ENCODE measurements at places on chromosomes 2 and 18. TPM values are rescaled to one million over a fixed set of nuclear protein-coding genes. Genes with fewer than 3 reads are reported as not detected.

Gene MRPL44
- total RNA-seq = 21.8 TPM

Gene PMAIP1
- 0.75 TPM for total RNA-seq

Gene DIPK1C
- not detected for total RNA-seq

Gene TMEM163
- 3.1 TPM for total RNA-seq

Gene NEU4
- not detected for total RNA-seq

Gene RAB1A
- 73.8 TPM for total RNA-seq

Gene PIEZO2
- 3.0 TPM for total RNA-seq

GRCh38 chr2:128986867-128987268, 668.2 kb upstream of the HS6ST1 start:
- no peak overlapping the region for H3K27ac ChIP-seq
- no peak overlapping the region for H3K4me3 ChIP-seq
- DNase-seq = no peak
- H3K27me3 ChIP-seq = no peaks in the 10 kb centered on the region
- no peaks in the 10 kb centered on the region for H3K36me3 ChIP-seq

GRCh38 chr2:207464007-207464406, 65.8 kb upstream of the CREB1 start:
- no peaks in the 10 kb centered on the region for H3K4me1 ChIP-seq
- H3K27me3 ChIP-seq = no peaks in the 10 kb centered on the region
- no peak overlapping the region for H3K4me3 ChIP-seq

- H3K4me3 ChIP-seq = no peak overlapping the region
- no peak for DNase-seq
- H3K27me3 ChIP-seq = no peaks in the 10 kb centered on the region
- H3K4me1 ChIP-seq = peaks cover 30% of the 10 kb centered on the region
- peaks cover 19% of the 10 kb centered on the region for H3K36me3 ChIP-seq
- no peak overlapping the region for H3K27ac ChIP-seq
These were observed 123.3 kb downstream of the CTIF start for GRCh38 chr18:48662011-48662661.

- H3K27me3 ChIP-seq = peaks cover 12% of the 10 kb centered on the region
- H3K4me1 ChIP-seq = peaks cover 14% of the 10 kb centered on the region
- H3K27ac ChIP-seq = no peak overlapping the region
These were observed 923 bp downstream of the FIGLA start for GRCh38 chr2:70789304-70790135.

- no peaks in the 10 kb centered on the region for H3K36me3 ChIP-seq
- H3K27ac ChIP-seq = no peak overlapping the region
- DNase-seq = no peak
- no peaks in the 10 kb centered on the region for H3K27me3 ChIP-seq
- no peaks in the 10 kb centered on the region for H3K4me1 ChIP-seq
- H3K4me3 ChIP-seq = no peak overlapping the region
These were observed 115.1 kb downstream of the NAB1 start for GRCh38 chr2:190763901-190764514.

DNA sequence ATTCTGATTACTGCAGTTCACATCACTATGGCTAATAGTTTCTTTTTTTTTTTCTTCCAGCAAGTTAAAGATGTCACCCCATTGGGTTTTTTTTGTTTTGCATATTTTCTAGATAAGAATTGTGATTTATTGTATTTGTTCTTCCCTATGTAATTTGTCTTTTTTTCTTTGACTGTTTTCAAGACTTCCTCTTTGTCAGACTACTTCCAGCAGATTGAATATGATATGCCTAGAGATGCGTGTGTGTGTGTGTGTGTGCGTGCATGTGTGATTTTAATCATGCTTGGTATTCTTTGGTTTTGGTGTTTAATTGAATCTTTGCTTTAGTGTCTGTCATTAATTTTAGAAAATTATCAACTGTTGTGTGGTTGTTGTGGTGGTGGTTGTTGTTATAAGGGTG, 166.7 kb upstream of the SLC39A10 start:
- no peaks in the 10 kb centered on the region for H3K4me1 ChIP-seq
- no peak overlapping the region for H3K27ac ChIP-seq
- DNase-seq = no peak
- H3K36me3 ChIP-seq = no peaks in the 10 kb centered on the region
- no peak overlapping the region for H3K4me3 ChIP-seq

DNA sequence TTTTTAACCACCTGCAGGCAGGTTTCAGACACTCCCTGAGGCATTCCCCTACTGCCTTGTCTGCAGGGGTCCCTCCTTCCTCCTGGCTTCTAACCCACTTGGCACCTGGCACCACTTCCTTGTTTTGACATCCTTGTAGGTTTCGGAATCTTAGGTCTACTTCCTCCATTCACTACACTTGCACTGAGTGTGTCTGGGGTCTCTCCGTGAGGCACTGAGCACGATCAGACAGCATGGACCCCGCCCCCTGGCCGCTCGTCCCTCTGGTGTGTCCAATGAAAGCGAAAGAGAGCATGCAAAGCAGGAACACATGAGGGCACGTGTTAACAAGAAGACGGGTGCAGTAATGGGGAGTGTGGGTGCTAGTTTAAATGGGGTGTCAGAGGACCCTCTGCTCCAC, 63.8 kb downstream of the HAUS1 start:
- no peak for DNase-seq
- H3K27me3 ChIP-seq = no peaks in the 10 kb centered on the region
- H3K4me3 ChIP-seq = no peak overlapping the region
- peaks cover under 1% of the 10 kb centered on the region for H3K4me1 ChIP-seq
- no peak overlapping the region for H3K27ac ChIP-seq

DNA sequence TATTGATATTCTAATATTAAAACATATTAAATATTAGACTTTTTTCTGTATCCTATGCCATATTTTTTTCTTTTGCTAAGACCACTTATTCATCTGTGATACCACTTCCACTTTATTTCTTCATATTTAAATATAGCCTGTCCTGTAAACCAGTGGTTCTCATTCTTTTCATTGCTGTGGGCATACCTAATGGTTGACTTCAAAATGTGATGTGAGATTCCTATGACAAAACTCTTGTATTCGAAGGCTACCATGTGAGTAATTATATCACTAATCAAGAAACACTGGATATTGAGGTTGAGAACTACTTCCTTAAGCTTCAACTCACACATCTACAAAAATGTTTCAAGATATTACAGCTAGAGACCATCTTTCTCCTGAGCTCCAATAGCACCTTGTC, 3.6 kb downstream of the SCRN3 start:
- no peak for DNase-seq
- H3K27me3 ChIP-seq = no peaks in the 10 kb centered on the region
- H3K36me3 ChIP-seq = peaks cover 10% of the 10 kb centered on the region
- H3K4me3 ChIP-seq = no peak overlapping the region

DNA sequence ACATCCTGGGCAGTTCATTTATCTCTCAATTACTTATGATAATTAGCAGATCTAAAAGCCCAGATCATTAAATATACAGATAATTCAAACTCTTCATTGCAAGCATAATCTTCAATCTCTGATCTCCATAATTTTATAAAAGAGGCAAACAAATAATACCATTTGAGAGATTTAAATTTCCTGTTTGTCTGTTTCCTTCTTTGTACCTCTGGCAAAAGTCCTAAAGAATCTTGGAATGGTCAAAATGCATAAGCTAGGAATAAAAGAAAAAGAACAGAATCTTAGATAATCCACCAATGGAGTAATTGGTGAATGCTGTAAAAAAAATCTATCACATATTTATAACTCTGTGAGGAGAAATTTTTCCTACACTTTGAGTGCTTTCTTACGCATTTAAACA, 1080.9 kb upstream of the ZEB2 start:
- H3K4me1 ChIP-seq = no peaks in the 10 kb centered on the region
- no peaks in the 10 kb centered on the region for H3K27me3 ChIP-seq
- H3K27ac ChIP-seq = no peak overlapping the region
- no peak for DNase-seq

DNA sequence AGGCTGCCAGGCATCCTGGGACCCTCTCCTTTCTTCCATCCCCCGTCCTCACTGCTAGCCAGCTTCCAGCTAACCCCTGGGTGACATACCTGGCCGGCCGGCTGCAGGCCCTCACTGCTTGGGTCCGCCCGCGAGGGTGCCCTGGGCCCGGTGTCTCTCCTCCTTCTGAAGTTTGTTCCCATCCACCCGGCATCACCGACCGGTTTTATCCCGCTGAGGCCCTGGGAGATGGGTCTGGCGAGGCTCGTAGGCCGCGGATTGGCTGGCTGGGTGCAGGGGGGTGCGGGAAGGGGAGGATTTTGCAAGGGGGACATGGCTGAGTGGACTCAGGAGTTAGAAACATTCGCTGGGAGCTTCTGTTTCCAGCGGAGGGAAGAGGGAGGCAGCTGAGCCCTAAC, at the start of gene PAX8:
PAX8 (minus strand) TSS at position 180 of the 398 bp plus-strand sequence. CDS start 527 bp downstream, outside the sequence.
- H3K27me3 ChIP-seq = peaks cover 44% of the 10 kb centered on the region
- no peak within 1 kb of the TSS for H3K4me3 ChIP-seq
- no peak within 1 kb of the TSS for H3K27ac ChIP-seq

GRCh38 chr2:230793572-230794359, 71.0 kb upstream of the ITM2C start:
- H3K4me3 ChIP-seq = no peak overlapping the region
- peak overlapping the region; percentile 72 for H3K27ac ChIP-seq
- H3K4me1 ChIP-seq = peaks cover 38% of the 10 kb centered on the region
- H3K36me3 ChIP-seq = peaks cover 14% of the 10 kb centered on the region
- DNase-seq = peak; percentile 85

- H3K27me3 ChIP-seq = no peaks in the 10 kb centered on the region
- peak overlapping the region; percentile 17 for H3K27ac ChIP-seq
- H3K4me3 ChIP-seq = no peak overlapping the region
- no peak for DNase-seq
These were observed 380.4 kb downstream of the TNS1 start for GRCh38 chr2:217622205-217623060.

- no peak overlapping the region for H3K4me3 ChIP-seq
- H3K27ac ChIP-seq = no peak overlapping the region
- no peaks in the 10 kb centered on the region for H3K4me1 ChIP-seq
- DNase-seq = no peak
- H3K36me3 ChIP-seq = no peaks in the 10 kb centered on the region
These were observed 30.0 kb upstream of the NTSR2 start for GRCh38 chr2:11699686-11700670.

GRCh38 chr2:8872821-8873432, 35.5 kb upstream of the KIDINS220 start:
- no peak overlapping the region for H3K4me3 ChIP-seq
- H3K36me3 ChIP-seq = no peaks in the 10 kb centered on the region
- H3K27ac ChIP-seq = no peak overlapping the region
- no peaks in the 10 kb centered on the region for H3K27me3 ChIP-seq
- DNase-seq = no peak

DNA sequence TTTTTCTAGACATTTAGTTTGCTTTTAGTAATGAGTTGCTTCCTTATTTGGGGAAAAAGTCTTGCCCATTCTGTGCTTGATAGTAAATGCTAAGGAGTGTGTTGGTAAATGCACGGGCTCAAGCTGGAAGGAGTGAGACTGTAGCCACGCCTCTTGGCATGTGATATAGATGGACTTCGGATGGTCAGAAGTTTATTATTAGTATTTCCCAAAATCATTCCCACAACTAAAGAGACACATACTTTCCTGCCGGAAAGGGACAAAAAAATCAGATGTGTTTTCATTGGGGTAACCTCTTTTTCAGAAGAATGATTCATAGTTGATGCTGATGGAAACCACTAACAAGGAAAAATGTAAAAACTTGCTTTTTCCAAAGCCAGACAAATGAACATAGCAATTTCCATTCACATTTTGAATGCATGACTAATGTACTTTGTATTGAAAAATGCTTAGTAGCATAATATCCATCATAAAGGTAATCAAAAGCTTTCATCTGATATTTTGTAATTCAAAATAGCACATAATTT, 133.2 kb downstream of the ZNF532 start:
- no peaks in the 10 kb centered on the region for H3K27me3 ChIP-seq
- DNase-seq = no peak
- peaks cover 46% of the 10 kb centered on the region for H3K4me1 ChIP-seq
- no peak overlapping the region for H3K4me3 ChIP-seq
- peak overlapping the region; percentile 84 for H3K27ac ChIP-seq

DNA sequence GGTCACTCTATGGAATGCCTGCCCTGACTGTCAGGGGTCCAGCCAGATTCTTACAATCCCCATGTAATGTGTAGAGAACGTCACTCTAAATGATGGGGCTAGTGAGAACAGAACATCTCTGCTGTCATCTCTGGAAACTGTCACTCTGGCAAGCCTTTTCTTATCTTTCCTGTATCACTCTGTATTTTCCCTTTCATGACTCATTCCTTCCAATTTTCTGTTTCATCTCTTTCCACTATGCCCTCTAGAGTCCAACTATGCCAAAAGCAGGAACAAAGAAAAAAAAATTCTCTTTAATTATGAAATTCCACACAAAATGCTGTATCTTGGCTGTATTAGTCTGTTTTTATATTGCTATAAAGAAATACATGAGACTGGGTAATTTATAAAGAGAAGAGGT, 608.8 kb downstream of the ADCYAP1 start:
- no peak overlapping the region for H3K27ac ChIP-seq
- no peaks in the 10 kb centered on the region for H3K36me3 ChIP-seq
- no peaks in the 10 kb centered on the region for H3K4me1 ChIP-seq

DNA sequence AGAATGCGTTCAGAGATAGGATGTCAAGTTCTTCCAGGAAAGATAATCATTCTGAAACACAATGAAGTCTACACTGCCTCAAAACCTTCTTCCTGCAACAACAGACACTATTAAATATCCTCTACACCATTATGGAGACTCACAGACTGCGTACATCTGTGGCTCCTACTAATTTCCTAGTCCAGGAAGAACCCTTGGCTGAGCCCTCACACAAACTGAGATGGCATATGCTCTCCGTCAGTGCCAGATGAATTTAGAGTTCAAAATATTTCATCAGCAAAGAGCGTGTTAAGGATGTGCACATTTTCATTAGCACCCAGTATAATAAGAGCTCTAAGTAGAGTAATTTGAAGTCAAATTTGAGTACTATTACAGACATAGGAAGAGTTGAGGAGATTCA, 117.2 kb downstream of the TCF4 start:
- no peaks in the 10 kb centered on the region for H3K27me3 ChIP-seq
- H3K36me3 ChIP-seq = no peaks in the 10 kb centered on the region
- no peak overlapping the region for H3K27ac ChIP-seq
- DNase-seq = no peak
- no peaks in the 10 kb centered on the region for H3K4me1 ChIP-seq

GRCh38 chr18:13653746-13654433, 72.5 kb downstream of the FAM210A start:
- H3K4me3 ChIP-seq = no peak overlapping the region
- H3K27me3 ChIP-seq = no peaks in the 10 kb centered on the region
- no peak overlapping the region for H3K27ac ChIP-seq
- no peaks in the 10 kb centered on the region for H3K36me3 ChIP-seq
- no peak for DNase-seq
- no peaks in the 10 kb centered on the region for H3K4me1 ChIP-seq

GRCh38 chr2:27347641-27348040, 8.9 kb downstream of the GTF3C2 start:
- H3K4me1 ChIP-seq = no peaks in the 10 kb centered on the region
- peaks cover 5% of the 10 kb centered on the region for H3K36me3 ChIP-seq
- H3K27ac ChIP-seq = no peak overlapping the region
- H3K4me3 ChIP-seq = no peak overlapping the region

GRCh38 chr18:38454764-38455469, 889.3 kb upstream of the CELF4 start:
- DNase-seq = no peak
- no peaks in the 10 kb centered on the region for H3K27me3 ChIP-seq
- no peak overlapping the region for H3K27ac ChIP-seq
- no peak overlapping the region for H3K4me3 ChIP-seq

All from right atrium auricular region (tissue), 2 donors.